ENCODE measurements at places on chromosomes 6 and 20.

DNA sequence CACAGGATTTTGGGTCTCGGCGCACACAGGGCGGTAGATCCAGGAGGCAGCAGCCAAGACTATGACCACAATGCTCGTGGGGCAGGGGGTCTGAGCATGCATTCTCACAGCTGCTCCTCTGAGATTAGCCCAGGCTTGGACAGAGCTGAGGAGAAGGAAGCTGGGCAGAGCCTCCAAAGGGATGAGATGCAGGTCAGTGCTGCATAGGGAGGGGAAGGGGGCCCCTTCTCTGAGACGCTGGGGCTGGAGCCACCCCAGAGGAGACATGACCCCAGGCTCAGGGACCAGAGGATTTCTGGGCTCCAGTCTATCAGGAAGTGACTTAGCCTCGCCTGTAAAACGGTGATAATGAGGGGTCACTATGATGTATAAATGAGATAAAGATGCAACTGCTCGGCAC lies 93.9 kb downstream of the BFSP1 start:
- DNase-seq, result no peak

DNA sequence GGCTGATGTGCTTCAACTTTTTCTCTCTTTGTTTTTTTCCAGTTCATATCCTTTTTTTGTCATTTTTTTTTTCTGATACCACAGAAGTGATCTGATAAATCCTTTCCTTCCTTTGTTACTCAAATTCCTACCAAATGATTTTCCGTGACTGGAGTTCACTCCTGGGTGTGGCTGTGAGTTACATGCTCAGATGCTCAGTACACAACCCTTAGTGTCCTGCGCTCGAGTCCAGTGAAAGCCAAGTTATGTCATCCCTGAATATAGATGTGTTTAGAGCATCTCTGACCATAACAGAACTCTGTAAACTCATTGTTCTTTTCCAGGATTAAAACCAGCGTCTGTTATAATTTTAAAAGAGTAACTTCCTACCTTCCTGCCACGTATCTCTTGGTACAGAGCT lies 147.2 kb upstream of the AKAP12 start:
- DNase-seq, result no peak

DNA sequence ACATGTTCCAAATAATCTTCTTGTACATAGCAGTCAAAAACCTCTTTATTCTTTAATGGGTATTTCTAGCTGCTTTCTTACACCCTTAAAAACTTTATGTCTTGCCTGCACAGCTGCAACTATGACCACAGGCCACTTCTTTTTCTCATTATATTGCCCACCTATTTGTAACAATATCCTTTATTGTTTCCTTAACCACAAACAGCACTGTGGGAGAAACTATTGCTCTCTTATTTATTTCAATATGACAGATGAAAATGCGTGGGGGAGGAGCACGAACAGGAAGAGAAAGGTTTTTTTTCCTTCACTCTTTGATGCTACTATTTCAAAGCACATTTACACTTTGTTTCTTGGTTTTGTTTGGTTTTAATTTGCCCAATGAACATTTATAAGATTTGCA lies 253.5 kb downstream of the GJA1 start:
- DNase-seq, result no peak

DNA sequence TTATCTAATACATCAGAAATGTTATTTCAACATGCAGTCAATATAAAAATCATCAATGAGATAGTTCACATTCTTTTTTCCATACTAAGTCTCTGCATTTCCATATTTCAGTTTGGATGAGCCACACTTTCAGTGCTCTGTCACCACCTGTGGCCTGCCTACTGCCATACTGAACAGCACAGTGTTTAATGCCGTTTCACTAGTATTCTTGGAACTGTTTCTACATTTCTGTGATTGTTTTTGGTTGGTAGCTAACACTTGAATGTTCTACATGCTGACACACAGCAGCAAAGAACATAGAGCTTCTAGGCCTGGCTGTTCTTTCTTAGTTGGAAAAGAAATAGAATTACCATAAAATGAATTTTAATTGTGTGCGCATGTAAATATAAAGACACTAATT lies 61.4 kb upstream of the KIF25 start:
- no peak for DNase-seq

DNA sequence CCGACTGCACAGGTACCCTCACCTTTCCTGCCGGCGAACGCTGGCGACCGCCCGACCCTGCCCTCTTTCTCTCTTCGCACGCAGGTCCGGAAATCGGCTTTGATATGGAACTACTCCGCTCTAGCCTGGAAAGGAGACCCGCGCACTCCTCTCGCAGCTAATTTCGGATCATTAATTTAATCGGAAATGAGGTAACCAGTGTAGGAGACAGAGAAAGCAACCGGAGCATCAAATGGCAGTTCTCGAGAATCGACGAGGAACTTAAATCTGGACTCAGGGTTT lies 949 bp upstream of the ATXN1 start:
- no peak for DNase-seq

GRCh38 chr6:20156824-20157223 lies 55.4 kb downstream of the MBOAT1 start:
- no peak for DNase-seq

GRCh38 chr20:18288749-18289267 lies 481 bp downstream of the ZNF133 start:
- peak; percentile 1 for DNase-seq

- DNase-seq, result no peak
Measured at GRCh38 chr20:34389206-34389953, 26.3 kb downstream of the ITCH start.

GRCh38 chr6:74357321-74357720 lies 661.3 kb downstream of the CD109 start:
- no peak for DNase-seq

DNA sequence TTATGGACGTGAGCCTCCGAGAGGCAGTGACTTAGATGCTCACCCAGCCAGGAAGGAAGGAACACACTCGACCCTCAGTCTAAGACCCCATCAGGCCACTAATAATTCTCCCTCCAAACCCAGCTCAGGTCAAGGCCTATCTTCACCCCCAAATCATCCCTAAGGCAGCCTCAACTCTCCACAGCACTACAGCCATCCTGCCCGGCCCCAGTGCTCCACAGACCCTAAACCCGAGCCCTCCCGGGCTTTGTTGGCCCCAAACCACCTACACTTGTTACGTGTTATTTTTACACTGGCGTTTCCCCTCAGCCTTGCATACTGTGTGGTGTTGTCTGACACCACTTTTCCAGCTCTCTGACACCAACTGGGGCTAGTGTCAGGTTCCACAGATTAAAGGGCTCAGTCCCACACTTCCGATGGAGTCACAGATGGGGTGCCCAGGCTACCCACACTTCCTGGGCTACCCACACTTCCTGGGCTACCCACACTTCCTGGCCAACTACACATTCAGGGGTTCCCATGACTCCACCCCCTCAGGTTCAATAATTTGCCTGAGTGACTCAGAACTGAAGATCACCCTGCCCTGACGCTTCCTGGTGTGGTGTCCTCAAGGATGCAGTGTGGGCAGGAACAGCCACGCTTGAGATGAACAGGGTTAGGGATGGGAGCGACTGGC lies 25.3 kb downstream of the RBCK1 start:
- peak; percentile 72 for DNase-seq

DNA sequence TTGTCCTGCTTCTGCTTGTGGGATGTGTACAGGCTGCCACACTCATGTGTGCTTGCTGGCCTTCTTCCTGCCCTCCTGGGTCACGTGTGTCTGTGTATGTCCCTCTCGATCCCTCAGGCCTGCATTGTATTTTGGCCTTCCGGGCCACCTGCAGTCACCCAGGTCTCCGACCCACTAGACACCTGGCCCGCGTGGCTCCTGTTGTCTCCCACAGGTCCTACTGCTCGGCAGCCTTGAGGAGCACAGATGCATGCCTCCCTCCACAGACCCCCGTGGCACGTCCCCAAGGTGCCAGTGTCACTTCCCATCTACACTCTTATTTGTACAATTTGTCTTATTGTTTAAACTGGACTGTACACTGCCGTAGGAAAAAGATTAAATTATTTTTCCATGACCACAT lies 43.1 kb downstream of the FOXC1 start:
- DNase-seq, result no peak

- DNase-seq, result peak; percentile 44
Measured at GRCh38 chr20:675453-676314, at the start of gene SCRT2. TSS of gene SCRT2 (minus strand) at chr20:675802. CDS start at chr20:675601, 201 bp downstream.

- no peak for DNase-seq
Measured at GRCh38 chr6:89311853-89312531, 3.1 kb downstream of the GABRR2 start.

DNA sequence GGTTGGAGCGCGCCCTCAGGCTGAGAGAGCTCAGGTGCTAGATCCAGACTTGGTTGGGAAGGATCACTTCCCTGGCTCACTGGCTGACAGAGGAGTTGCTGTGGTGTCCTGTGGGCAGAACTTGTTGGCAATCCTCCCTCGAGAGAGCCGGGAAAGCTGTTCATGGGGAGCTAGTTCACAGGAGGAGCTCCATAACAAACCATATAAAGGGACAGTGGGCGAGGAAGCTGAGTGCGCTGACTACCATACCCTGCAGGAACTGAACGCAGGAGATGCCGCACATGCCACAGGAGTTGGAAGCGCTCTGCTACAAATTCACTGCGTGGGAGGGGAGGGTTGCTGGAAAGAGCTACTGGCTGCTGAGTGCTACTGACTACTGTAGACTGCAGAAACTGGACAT lies 243.2 kb downstream of the OGFRL1 start:
- no peak for DNase-seq

- DNase-seq, result no peak
Measured at GRCh38 chr20:13656721-13657368, 18.1 kb upstream of the TASP1 start.

- DNase-seq, result no peak
Measured at GRCh38 chr6:42778122-42778521, 3.7 kb upstream of the BICRAL start.

GRCh38 chr6:130697995-130698535 lies 129.1 kb upstream of the SMLR1 start:
- DNase-seq, result peak; percentile 47

GRCh38 chr6:39495640-39496039 lies 173.1 kb upstream of the KCNK16 start:
- no peak for DNase-seq

- peak; percentile 29 for DNase-seq
Measured at GRCh38 chr6:34656378-34657036, 40.1 kb downstream of the ILRUN start.

- no peak for DNase-seq
Measured at GRCh38 chr6:11824986-11825385, 46.4 kb upstream of the ADTRP start.

DNA sequence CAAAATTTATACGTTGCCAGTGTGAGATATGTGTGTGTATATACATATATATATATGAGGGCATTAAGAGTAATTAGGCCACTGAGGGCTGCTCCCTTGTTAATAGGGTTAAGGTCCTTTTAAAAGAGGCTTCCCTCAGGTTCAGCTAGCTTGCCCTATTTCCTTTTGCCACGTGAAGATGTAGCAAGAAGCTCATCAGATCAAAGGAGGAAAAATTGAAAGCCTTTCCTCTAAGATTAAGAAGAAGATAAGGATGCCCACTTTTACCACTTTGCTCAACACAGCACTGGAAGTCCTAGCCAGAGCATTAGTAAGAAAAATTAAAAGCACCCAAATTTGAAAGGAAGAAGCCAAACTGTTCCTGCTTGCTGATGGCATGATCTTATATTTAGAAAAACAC lies 33.2 kb upstream of the ISM1 start:
- DNase-seq, result no peak

GRCh38 chr6:159969921-159970320 lies 1.0 kb downstream of the IGF2R start:
- DNase-seq, result no peak

DNA sequence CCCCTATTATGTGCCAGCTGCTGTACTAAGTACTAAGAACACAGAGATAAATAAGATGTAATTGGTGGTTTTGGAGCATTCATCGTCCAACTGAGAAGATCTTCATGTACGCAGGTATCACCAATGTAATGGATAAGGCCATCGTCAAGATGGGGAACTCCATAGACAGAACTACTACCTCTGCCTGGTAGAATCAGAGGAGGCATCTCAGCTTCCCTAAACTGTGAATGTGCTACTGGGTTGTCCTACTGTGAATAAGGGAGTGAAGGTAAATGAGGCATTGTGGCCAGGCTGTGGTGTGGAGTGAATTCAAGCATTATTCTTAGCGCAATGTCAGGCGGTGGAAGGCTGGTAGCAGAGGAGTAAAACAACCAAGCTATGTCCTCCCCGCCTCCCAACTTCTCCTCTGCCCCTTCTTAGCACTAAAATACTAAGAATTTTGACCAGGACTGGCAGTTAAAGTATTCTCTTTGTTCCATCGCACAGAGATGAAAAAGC lies 68.2 kb downstream of the TBC1D7 start:
- no peak for DNase-seq

GRCh38 chr6:103675807-103676406 lies 1183.8 kb downstream of the HACE1 start:
- no peak for DNase-seq

GRCh38 chr6:33297406-33297955 lies 1.3 kb downstream of the RGL2 start:
- DNase-seq, result no peak

GRCh38 chr20:9280666-9281065 lies 211.8 kb downstream of the PLCB4 start:
- no peak for DNase-seq

- no peak for DNase-seq
Measured at GRCh38 chr20:23584434-23585199, 16.3 kb upstream of the CST9L start.

- no peak for DNase-seq
Measured at GRCh38 chr6:157207521-157208076, 115.7 kb downstream of the TMEM242 start.

- no peak for DNase-seq
Measured at GRCh38 chr6:3026791-3027626, 27.3 kb downstream of the NQO2 start.

GRCh38 chr6:155085582-155086257 lies 90.6 kb downstream of the TIAM2 start:
- DNase-seq, result no peak

Measured in activated CD4-positive, alpha-beta T cell treated with anti-CD3 and anti-CD28 coated beads, Interleukin-2, amount 50 U/mL, for 4 hours (primary cell).